NCI-H510A treated with DMSO at 0.1 percent for 48 hours (cell line): ENCODE measurements at places on chromosomes 5 and 9.

- peak; percentile 54 for DNase-seq
Observed at GRCh38 chr5:137734962-137735554, 831 bp downstream of the KLHL3 start.

GRCh38 chr5:103891151-103891550, 328.6 kb upstream of the NUDT12 start:
- DNase-seq, result peak; percentile 19

DNA sequence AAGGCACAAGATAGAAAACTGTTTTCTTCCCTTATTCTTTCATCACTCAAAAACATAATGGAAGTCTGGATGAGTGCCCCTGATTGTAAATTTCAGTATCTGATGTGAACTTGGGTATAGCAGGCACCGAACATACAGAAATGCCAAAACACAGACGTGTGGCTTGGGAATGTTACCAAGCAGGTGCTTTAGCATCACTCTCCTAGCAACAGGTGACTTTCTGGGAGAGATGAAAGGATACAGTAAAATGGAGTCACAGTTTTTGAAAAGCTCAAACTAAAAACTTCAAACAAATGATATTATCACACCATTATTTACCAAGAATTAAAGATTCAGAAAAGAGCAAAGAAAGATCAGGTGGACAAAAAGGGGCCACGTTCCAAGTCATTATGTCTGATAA, 130.2 kb downstream of the DROSHA start:
- DNase-seq, result no peak

GRCh38 chr5:144522698-144523097, 352.0 kb downstream of the KCTD16 start:
- no peak for DNase-seq

GRCh38 chr9:125143377-125144090, at the start of gene SCAI:
Gene SCAI, minus strand, starts transcription at chr9:125143528. Its CDS starts 91 bp downstream, at chr9:125143437.
- peak; percentile 98 for DNase-seq

- DNase-seq, result no peak
Observed at GRCh38 chr9:90985631-90986030, 184.0 kb downstream of the SYK start.

- no peak for DNase-seq
Observed at GRCh38 chr9:109830545-109830944, 50.5 kb downstream of the PALM2AKAP2 start.

GRCh38 chr5:38060354-38060753, 198.0 kb upstream of the EGFLAM start:
- no peak for DNase-seq

DNA sequence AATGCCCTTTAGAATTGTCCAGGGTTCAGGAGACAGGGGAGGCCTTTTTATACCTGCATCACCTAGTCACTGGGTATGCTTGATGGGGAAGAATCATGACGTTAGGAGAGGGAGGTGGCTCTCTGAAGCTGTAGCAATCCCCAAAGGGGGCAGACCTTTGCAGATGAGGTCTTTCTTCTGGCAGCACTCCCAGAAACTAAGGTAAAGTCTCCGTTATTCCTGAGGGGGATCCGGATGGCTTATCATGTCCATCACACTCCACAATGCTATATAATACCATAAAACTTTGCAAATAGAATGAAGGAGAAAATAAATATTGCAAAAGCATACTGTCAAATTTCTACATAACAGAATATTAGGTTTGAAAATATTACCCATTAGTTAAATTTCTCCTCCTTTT, 21.5 kb upstream of the CAST start:
- no peak for DNase-seq

- no peak for DNase-seq
Observed at GRCh38 chr5:464843-465590, 22.0 kb downstream of the EXOC3 start.

DNA sequence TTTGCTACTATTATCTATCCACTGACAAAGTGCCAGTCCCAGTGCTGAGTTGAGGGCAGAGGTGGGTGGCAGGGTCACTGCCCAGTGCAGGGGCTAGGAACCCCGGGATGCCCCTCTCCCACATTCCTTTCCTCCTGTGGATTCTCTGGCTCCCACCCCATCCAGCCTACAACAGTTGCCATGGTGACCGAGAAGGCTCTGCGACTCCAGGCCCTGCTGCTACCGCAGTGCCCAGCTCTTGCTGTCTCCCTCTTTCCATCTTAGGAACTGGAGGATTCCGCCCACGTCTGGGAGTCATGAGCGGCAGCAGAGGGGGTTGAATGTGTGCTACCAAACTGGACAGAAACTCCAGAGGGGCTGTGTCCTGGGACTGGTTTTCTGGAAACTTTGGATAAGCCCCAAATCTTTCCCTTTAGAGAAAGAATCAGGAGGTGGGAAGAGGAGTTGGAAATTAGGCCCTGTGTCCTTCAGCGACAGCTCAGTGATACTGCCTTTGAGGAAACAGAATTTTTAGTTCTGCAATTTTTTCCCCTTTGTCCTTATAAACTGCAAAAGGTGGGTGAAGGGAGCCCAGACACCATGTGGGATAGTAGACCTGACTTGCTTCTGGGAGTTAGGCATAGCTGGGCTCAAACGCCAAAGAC, 20.7 kb upstream of the C5orf47 start:
- DNase-seq, result no peak

GRCh38 chr9:96605328-96605727, 14.3 kb downstream of the CDC14B start:
- DNase-seq, result no peak

DNA sequence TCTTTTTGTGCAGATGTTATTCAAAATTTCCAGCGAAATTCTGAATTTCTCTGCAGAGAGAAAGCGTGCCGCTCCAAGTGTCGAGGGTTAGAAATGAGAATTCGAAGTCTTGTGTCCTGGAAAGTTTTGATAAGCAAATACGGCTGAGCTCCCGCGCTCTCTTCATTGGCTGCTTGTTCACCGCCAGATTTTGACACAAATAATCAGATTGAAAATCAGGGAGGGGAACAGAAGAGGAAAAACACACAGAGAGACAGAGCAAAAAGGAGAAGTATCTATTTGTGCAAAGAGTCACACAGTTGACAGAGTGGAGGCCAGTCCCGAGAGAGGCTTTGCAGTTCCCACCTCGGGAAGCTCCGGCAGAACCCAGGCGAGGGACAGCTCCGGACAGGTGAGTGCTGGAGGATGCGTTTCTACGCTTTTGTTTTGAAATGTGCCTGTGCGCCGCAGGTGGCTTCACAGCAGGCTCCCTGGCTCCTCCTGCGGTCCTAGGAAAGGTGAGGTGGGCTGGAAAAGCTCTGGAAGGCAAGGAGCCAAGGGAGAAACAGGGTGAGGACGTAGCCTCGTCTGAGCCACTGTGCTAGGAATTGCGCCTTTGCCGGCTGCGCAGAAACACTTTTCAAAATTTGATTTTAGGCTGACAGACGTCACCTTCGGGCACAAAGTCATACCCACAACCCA, at the start of gene GFI1B:
Gene GFI1B, plus strand, starts transcription at position 244 of the 681 bp plus-strand sequence. CDS start 7,985 bp downstream, outside the sequence.
- DNase-seq, result peak; percentile 31

GRCh38 chr9:616694-617093, 224.8 kb upstream of the DMRT1 start:
- no peak for DNase-seq

GRCh38 chr5:142008813-142009212, 4.0 kb downstream of the GNPDA1 start:
- DNase-seq, result no peak

DNA sequence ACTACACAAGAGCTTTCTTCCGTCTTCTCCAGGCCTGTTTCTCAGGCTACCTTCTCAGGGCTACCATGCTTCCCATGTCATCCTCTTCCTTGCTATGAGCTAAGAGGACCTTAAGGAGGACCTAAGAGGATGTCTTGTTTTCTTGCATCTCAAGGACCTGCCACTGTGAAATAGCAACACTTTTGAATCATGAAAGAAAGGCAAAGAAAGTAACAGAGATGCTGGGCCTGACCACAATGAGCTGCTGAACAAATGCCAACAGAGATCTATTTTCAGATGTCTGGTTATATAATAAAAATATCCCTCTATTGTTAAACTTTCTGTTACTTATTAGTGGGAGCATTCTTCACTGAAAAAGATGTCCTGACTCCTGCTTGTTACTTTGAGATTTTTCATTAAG, 36.7 kb upstream of the ANXA1 start:
- DNase-seq, result no peak

- no peak for DNase-seq
Observed at GRCh38 chr5:570886-571285, 41.3 kb upstream of the CEP72 start.

- no peak for DNase-seq
Observed at GRCh38 chr9:71144495-71144894, 23.1 kb upstream of the TRPM3 start.

- DNase-seq, result no peak
Observed at GRCh38 chr5:173231381-173231766, 3.6 kb downstream of the NKX2-5 start.

GRCh38 chr5:132074091-132074771, 642 bp downstream of the CSF2 start:
- DNase-seq, result no peak

- no peak for DNase-seq
Observed at GRCh38 chr5:171542525-171543140, 123.2 kb downstream of the FGF18 start.

GRCh38 chr9:70340572-70340971, 73.9 kb downstream of the KLF9 start:
- peak; percentile 5 for DNase-seq

GRCh38 chr9:119368681-119369581, at the start of gene BRINP1:
Gene BRINP1, minus strand, starts transcription at chr9:119369435. Its CDS starts 56,080 bp downstream, at chr9:119313355.
- DNase-seq, result peak; percentile 61

DNA sequence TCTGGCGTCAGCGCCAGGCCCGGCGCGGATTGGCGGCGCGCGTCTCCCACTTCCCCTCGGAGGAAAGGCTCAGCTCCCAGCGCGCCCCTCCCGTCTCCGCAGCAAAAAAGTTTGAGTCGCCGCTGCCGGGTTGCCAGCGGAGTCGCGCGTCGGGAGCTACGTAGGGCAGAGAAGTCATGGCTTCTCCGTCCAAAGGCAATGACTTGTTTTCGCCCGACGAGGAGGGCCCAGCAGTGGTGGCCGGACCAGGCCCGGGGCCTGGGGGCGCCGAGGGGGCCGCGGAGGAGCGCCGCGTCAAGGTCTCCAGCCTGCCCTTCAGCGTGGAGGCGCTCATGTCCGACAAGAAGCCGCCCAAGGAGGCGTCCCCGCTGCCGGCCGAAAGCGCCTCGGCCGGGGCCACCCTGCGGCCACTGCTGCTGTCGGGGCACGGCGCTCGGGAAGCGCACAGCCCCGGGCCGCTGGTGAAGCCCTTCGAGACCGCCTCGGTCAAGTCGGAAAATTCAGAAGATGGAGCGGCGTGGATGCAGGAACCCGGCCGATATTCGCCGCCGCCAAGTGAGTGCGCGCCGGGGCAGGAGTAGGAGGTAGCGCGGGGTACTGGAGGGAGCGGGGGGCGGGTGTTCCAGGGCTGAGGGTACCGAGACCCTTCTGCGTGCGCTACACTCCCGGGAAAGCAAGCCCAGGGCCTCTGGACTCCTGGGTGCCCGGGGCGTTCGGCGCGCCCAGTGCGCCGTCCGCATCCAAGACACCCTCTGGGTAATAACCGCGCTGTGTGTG, at the start of gene MSX2:
Gene MSX2, plus strand, starts transcription at position 99 of the 777 bp plus-strand sequence. Its CDS starts 78 bp downstream, at position 177.
- peak; percentile 75 for DNase-seq

- no peak for DNase-seq
Observed at GRCh38 chr5:58543723-58544122, 39.2 kb upstream of the RAB3C start.

- no peak for DNase-seq
Observed at GRCh38 chr5:87825583-87825982, 412.9 kb upstream of the CCNH start.

DNA sequence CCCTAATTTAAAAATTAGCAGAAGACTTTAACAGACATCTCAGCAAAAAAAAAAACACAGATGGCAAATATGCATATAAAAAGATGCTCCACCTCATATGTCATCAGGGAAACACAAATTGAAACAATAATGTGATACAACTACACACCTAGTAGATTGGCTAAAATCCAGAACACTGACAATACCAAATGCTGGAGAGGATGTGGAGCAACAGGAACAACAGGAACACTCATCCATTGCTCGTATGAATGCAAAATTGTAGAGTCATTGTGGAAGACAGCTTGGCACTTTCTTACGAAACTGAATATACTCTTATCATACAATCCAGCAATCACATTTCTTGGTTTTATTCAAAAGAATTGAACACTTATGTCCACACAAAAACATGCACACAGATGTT, 22.1 kb downstream of the MCIDAS start:
- DNase-seq, result no peak

DNA sequence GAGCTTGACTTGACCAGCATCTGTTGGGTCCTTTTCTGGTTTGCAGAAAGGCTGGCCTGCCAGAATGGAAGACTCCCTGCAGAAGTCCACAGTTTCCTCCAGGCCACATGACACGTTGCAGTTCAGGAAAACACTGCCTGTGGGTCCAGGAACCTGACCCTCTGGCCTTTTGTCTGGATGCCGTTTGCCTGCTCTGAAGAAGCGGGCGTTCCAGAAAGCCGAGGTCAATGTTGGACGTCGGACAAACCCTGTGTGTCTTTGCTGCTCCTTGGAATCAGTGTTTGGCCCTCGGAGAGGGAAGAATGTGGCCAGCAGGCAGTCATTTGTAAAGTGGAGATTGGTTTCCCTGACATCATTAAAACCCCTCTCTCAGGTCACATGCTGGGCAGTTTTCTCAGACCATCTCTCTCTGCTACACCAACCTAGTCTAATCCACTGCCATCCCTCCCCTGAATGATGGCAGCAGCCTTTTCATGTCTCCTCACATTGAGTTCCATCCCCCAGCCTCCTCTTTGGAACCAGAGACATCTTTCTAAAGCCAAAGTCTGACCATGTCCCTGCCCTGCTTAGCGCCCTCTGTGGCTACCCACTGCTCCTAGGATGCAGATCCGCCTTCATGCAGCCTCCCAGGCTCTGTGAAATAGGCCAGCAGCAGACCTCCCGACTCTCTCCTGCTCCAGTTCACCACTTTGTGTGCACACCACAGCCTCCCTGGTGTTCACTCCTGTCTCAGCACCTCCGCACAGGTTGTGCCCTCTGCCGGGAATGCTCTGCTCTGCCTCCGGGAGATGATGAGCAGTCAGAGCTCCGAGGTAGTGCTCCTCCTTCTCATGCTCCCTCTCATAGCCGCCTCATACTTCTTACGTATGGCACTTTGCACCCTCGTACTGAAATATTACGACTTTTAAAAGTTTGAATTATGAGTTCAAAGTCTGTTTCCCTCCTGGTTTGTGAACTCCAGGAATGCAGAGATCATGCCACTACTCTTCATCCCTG, 75.6 kb downstream of the RALGPS1 start:
- no peak for DNase-seq
